ENCODE measurements at places on chromosomes 13 and 19.

DNA sequence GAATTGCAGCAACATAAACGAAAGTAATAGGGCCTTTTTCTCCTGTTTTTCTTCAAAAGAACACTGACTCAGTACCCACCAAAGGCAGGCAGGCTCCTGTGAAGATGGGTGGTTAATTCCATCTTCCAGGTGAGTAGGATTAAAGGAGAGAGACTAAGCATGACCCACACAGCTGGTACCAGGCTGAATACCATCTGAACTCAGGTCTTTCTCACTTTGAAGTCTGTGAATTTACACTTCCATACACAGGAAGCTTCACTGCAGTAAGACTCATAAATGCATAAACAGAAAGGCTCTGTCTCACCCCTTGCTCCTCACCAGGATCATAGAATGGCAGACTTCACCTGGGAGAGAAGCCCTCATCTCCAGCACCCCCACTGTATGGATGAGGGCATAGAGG, 194.6 kb downstream of the KLF12 start:
- no peak for DNase-seq

GRCh38 chr19:29923653-29924052, 18.4 kb upstream of the URI1 start:
- no peak for DNase-seq

DNA sequence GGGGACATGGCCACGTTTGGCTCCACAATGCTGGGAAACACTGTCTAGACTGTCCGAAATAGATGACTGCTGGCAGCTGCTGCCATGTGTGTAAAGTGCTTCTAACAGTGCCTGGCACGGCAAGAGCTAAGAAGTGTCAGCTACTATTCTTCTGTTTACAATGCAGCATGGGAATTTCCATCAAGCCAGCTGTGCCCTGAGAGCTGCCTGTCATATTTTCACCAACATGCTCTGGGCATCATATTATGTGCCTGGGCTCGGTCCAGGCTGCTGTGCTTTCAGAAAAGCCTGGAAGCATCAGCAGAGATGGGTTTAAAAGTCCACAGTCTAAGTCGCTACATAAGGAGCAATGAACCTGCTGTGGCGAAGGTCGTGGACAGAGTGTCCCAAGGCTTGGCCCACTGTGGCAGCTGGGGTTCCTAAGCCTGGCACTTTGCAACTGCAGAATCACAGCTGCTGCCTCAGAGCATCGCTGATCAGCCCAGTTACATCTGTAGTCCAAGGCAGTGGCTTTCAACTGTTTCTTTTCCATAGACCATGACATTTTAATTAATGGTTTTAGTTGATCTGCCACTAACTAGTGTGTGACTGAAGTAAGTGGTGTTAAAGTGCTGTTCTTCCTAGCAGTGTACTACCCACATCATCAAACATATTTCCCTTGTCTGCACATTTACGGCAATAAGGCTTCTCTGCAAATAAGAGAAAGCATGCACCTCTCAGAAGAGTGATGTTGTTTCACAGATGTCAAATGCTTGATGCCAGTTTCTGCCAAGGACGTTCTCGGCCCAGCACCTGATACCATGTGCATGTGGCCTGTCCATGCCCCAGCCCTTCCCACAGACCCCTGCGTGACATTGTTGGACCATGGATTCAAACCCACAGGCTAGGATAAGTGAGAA, 95.7 kb upstream of the C1QTNF9B start:
- no peak for DNase-seq

DNA sequence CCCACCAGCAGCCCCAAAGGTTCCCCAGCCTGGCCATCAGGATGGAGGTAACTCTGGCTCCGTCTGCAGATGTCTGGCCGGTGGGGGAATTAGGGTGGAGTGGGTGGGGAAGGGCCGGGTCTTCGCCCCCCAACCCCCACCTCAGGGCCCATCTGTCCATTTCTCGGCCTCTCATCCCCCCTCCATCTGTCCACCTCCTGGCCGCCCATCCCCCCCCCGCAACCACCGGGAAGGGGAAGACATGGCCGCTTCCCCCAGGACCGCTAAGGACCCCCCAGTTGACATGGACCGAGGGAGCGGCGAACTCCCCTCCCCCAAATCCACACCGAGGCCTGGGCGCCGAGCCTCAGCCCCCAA, 793 bp downstream of the LRFN1 start:
- DNase-seq, result no peak

GRCh38 chr19:2478756-2479555, 3.0 kb downstream of the GADD45B start:
- DNase-seq, result peak; percentile 93

GRCh38 chr19:1356508-1356865, 27.2 kb upstream of the NDUFS7 start:
- DNase-seq, result no peak

DNA sequence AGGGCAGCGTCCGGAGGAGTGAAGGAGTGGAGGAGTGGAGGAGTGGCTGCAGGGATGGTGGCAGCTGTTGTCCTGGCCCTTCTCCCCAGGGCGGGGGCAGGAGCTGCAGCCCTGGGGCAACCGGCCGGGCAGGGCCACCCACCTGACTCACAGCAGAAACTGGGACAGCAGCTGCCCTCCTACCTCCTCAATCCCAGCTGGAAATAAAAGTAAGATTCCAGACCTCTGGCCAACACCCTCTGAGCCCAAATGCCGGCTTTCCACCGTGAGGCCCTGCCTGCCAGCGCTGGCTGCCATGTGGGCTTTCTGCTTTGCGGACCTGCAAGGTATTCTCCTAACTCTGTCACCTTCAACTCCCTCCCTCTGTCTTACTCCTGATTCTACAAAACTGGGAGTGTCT, 3.3 kb upstream of the CLPP start:
- DNase-seq, result no peak

DNA sequence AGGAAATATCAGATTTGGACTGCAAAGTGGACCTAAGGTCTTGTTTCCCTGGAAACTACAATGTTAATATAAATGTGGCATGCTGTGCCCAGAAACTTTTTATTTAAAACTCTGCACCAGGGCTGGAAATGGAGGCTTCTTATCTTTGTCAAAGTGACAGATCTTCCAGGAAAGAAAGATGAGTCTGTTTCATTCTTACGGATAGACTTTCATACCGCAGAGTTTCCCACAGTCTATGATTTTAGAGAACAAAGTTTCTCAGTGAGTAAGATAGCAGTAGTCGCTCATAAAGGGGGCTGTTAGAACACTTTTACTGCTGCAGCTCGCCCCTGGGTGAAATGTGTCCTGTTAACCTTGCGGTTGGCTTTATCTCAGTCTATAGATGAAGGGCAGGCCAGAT, 6.7 kb downstream of the CLEC11A start:
- no peak for DNase-seq

- DNase-seq, result no peak
Observed at GRCh38 chr13:48561466-48562235, 28.8 kb upstream of the RCBTB2 start.

- no peak for DNase-seq
Observed at GRCh38 chr13:26679411-26680122, 81.0 kb downstream of the GPR12 start.

GRCh38 chr13:25059958-25060357, 36.0 kb upstream of the PABPC3 start:
- no peak for DNase-seq

GRCh38 chr19:55080968-55081769, 5.5 kb downstream of the EPS8L1 start:
- DNase-seq, result peak; percentile 90

All from aorta (tissue), 5 donors.